ENCODE measurements at places on chromosomes 7 and 10.

DNA sequence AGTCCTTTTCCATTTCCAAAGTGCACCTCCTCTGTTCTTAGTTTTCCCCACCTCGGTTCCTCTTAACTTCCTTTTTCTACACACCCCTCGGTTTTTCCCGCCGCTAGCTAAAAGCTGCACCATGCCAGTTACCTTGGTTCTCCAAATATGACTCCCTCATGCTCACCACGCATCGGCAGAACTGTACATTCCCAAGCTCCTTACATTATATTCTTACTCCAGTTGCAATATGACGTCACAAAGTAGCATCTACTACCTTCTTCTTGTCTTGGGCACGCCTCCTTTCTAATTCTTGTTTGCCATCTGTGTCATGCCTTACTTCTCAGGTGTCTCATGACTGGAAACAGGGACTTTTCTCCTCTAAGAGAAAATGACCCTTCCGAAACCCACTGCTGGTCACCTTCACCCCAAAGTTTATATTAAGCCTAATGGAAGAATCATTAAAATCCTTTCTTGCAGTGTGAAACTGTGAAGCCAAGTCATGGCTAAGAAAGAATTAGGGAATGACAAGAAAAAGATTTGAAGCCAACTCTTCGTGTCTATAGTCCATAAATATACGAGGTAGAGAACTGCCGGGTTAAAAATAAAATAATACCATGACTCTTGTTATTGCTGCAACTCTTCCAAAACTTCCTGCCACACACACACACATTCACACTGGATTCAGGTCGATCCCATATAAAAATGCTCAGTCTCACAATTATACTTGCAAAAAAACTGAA is 1.7 kb downstream of the ESYT2 start:
- DNase-seq, result no peak

GRCh38 chr10:3213208-3213607 is 40.6 kb upstream of the PITRM1 start:
- DNase-seq, result no peak

DNA sequence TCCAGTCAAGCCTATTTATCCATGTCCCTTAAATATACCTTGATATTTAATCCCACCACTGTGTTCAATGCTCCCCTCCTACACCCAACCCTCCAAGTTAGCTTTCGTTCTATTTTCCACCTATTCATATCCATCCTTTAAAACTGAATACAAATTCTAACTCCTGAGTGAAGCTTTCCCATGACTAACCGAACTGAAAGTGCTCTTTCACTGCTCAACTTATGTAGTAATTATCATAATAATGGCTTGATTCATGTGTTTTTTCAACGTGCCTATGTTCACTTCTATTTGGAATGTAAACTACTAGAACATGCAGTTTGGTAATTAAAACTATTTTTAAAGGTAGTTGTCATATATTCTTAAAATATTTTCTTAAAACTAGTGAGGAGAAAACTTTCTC is 58.0 kb downstream of the NDUFB2 start:
- DNase-seq, result no peak

DNA sequence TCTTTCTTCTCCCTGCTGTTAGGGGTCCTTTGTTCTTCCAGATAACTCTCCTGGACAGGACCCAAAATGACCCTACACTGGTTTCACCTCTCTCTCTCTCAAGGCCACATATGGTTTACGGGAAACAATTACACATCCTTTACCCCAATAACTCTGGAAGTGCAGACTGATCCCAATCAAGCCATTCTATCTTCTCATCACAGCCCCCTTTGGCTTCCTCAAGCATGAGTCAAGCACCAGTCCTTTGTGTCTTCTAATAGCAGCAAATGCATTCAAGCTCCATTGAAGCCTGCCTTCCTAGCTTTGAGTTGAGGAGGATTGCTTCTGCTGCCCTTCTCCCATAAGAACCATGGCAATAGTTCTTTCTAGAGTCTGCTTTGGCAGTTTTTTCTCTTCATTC is 20.2 kb downstream of the C10orf67 start:
- DNase-seq, result no peak

GRCh38 chr7:129845972-129846327 is 106.8 kb downstream of the UBE2H start:
- no peak for DNase-seq

GRCh38 chr7:74476626-74477025 is 22.9 kb downstream of the GTF2IRD1 start:
- no peak for DNase-seq

GRCh38 chr10:100109670-100110069 is 28.0 kb upstream of the CPN1 start:
- DNase-seq, result no peak

GRCh38 chr7:135001390-135002165 is 15.3 kb downstream of the AGBL3 start:
- DNase-seq, result no peak

DNA sequence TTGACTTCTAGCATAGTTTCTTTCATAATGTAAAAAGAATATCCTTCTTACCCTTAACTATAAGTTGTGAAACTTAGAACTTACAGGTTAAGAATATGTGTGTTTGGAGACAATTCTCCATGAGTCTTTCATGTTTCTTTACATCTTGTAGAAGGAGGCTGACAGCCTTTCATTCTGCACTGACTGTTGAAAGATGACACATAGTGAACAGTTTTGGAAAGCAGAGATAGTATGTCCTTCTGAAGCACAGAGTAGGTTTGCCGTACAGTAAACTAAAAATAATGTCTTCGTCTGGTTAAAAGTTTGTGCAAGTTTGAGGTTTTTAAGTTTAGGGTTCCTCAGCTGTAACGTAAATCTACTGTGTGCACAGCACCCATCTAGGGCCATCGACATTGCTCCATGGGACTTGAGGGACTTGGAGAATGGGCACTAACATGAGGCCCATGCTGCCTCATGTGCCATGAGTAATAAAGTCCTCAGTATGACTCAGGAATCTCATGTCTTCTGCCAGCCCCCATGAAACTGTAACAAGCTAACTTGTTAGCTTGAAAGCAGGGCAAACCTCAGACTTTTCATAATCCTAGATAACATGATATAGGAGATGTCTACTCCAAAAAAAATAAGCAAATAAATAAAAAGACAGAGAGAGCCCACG is 24.5 kb upstream of the ELAPOR2 start:
- no peak for DNase-seq

GRCh38 chr7:104150470-104150869 is 57.3 kb downstream of the ORC5 start:
- DNase-seq, result no peak

DNA sequence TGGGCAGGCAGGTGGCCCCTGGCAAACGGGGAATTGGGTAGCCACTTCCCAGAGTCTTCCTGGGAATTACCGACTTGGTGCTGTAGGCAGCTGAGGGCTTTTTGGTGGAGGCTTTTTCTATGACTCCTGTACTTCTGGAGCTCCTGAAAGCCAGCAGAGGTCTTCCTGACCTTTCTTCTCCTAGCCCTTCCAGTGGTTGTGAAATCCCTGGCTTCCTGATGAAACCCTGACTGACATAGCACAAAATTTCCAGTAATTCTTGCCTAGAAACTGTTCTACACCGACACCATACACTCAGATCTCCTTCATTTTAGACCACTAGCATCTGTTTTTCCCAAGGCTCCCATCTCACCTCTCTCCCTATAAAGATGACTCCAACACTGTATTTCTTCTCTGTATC is 120.2 kb downstream of the STRA8 start:
- no peak for DNase-seq

DNA sequence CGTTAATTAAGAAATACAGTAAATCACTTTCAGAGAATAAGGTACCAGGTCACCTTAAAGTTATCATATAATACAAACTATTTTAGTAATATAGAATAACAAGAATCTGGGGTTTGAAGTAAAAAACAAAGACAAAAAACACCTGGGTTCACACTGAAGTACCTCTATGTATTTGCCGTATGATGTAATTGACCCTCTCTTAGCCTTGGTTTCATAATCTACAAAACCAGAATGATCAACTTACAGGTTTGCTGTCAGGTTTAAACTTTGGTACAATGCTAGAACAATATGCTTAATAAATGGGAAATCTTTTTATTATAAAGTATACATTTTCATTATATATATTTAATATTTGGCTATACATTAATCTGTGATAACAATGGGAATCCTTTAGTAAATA is 58.3 kb downstream of the CDCA7L start:
- no peak for DNase-seq

DNA sequence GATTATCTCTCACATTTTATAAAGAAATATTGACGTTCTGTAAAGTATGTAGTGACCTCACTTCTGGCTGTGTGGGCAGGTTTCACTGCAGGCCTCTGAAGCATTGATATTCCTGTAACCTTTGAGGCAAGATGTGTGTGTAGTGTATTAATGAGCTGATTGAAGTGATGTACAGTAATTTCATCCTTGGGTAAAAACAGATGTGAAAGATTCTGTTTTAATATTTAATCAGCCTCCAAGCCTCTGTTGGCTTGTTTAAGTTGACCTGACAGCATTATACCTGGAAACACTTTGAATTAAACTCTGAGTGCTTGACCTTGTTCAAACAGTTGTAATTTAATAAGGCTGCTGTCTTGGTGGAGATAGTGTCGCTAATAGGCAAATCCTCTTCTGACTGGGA is 74.9 kb downstream of the KAT6B start:
- no peak for DNase-seq

DNA sequence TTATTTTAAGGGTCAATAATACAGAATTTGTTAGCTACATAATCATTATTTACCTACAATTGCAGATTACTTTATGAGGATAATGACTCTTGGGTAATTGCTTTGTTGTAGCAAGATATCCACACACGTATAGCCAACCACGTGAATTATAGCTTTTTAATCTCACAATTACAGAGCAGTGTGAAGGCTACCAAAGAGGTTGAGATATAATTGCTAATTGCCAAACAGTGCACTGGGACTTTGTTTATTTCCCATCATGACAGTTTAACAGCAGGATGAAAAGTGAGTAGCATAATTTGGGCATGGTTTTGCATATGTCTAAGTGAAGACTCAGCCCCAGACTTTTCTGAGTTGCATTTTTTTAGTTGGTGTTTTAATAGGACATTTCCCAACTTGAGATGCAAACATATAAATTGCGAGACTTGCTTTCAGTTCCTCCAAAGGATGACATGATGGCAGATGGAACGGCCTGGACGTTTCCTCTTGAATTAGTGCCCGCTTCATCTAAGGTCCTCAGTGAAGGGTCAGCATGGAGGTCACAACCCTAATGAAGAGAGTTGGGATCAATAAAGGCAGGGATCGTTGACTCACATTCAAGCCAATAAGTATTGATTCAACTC is 180.7 kb upstream of the GPR26 start:
- no peak for DNase-seq

DNA sequence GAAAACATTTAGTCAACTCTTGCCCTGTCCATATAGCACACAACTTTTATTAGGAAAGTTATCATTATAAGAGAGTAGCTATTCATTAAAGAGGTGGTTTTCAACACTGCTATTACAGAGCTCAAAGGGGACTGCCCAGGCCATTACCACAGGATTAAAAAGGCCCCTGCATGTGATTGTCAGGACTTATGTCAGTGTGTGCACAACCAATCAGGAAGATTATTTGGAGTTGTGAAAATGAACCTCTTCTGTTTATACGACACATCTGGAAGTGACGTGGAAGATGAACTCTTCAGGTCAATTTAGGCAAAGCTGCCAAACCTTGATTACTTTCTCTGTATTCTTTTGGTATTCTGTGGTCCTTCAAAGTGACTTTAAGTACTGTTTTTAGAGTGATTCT is 14.7 kb downstream of the CCNY start:
- no peak for DNase-seq

DNA sequence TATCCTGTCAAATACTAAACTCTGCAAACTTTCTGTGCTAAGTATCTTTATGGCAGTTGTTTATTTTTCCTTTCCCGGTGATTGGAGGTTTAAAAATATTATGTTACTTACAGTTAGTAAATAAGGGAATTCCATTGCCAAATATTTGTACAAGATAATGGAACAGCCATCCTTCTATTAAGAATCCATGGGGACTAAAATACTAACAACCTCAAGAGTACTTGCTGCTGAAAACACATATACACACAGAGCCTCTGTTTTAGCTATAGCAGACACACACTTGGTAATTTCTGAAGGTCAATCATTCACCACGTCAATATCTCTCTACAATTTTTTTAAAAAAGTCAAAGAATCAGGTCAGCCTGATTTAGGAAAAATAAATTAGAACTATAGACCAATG is 32.4 kb downstream of the TSPAN12 start:
- no peak for DNase-seq

DNA sequence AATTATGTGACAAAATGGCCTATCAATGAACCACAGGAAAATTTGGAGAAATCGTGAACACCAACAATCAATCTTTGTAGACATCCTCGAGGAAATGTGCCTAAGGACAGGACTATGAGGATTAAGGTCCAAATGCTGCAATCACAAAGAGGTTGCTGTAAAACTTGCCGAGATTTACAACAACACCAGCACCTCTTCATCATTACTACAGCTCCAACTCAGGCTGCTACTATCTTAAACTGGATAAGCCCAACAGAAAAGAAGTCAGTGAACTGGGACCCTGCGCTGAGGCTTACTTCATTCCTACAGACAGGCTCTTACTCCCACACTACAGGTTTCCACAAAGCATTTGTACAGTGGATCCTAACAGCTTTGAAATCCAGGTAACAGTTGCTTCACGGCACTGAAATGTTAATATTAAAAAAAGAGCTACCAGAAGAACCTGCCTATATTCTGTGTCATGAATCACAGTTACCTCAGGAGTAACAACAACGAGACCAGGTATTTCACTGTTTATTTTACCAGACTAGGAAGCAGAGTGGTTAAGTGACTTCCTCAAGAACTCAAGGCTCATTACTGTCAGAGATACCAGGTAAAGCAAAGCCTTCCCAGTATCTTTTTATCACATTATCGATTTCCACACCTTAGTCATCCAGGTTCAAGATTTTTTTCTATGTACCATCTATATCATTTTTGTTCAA is 23.9 kb downstream of the CACUL1 start:
- DNase-seq, result no peak

DNA sequence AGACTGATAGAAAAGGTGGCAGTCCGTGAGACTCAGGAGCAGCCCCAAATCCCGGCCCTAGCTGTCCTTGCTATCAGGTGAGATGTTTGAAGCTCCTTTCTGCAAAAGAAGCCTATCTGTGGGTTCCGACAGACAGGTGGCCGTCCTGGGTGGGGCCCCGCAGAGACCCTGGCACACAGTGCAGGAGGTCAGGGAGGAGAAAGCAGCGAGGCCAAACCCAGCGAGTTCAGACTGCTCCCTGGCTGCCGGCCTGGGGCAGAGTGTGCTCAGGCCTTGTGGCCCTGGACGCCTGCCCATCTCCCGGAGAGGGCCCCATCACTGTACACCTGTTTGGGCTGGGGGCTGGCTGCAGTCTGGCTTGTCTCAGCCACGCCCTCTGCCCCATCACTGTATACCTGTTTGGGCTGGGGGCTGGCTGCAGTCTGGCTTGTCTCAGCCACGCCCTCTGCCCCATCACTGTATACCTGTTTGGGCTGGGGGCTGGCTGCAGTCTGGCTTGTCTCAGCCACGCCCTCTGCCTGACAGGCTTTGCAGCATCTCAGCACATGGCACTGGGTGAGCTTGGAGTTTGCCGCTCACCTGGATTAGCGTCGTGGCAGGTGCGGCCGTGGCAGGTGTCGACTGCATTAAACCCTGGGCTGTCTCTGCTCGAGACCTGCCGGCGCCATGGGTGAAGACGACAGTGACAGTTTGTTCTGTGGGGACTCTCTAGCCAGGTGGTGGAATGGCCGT is 11.8 kb upstream of the PRKAR1B start:
- no peak for DNase-seq

Data from NCI-H2029 treated with DMSO at 0.1 percent for 48 hours (cell line).